ENCODE measurements at places on chromosomes 3 and 15.
A peak's percentile ranks its signal among the peaks of the same experiment; 100 is the strongest.

DNA sequence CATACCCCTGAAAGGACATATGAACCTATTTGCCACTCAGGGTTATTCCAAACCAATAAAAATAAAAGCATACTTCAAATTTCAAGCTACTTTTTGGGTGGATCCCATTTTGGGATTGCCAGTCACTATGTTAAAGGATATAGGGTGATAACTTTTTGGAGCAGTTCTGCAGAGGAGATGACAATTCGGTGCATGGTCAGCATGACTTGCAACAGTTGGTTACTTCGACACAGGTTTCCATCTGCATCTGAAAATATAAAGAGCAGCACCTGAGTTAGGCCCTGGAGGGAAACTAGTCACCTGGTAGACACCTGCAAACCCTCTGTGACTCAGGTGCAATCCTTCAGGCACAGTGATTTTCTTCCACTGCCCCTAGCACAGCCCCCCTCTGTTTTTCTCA is 38.5 kb downstream of the RASGRP1 start:
- DNase-seq = no peak

DNA sequence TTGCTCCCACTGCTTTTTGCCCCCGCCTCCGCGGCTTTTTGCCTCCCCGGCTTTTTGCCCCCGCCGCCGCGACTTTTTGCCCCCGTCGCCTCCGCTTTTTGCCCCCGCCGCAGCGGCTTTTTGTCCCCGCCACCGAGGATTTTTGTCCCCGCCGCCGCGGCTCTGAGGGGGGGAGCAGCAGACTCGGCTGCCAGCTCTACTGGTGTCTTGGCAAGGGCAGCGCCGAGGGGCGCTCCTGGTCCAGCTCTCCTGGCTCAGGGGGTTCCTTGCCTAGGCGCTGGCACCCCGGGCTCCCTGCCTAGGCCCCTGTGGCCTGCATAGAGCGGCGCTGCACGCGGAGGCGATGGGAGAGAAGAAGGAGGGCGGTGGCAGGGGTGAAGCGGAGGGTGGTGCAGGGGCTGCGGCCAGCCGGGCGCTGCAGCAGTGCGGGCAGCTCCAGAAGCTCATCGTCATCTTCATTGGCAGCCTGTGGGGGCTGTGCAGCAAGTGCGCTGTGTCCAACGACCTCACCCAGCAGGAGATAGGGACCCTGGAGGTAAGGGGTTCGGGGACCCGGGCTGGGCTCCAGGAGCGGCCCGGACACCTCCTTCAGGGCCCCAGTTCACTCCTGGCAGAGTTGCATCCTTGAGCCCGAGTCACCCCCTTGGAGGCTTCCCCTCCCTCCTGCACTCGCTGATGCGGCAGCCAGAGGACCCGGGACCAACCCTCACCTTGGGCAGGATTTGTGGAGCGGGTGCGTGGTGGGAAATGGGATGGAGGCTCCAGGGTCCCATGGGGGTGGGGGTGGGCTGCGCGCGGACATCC is 642.4 kb downstream of the GOLGA6L6 start:
- no peak for DNase-seq

DNA sequence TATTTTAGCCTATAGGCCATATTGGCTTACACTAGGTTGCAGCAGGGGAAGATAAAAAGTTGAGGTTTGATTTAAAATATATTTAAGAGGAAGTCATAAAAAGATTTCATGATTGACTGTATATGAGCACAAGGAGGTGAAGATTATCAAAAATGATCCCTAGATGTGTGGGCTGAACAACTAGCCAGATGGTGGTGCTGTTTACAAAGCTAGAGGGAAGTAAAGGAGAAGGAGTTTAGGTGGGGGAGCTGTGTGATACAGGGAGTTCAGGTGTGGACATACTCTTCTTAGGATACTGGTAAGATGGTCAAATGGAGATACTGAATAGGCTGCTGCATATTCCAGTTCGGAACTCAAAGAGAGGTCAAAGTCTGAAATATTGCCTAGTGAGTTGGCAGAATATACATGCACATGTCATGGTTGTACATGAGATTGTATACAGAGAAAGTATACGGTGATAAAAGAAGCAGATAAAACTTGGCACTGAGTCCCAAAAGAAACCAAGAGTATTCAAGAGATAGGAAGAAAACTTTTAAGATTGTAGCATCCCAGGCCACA is 727.8 kb downstream of the NLGN1 start:
- no peak for DNase-seq

DNA sequence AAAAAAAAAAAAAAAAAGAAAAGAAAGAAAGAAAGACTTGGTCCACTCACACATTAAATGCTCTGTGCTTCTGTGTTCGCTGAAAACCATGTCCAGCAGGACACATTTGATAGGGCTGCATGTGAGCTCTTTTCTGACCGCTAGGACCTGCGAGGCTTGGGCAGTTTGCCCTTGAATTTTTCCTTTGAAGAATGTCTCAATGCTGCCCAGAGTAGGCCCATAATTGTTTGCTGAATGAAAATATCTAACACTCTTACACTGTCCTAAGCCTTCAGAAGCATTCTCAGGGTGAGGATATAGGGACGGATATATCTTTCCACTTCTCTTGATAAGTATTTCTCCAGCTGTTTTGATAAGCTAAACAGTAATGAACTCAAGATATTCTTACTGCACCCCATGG is 6.0 kb downstream of the KIF9 start:
- DNase-seq = no peak

GRCh38 chr15:39578851-39579486 is 1.9 kb upstream of the THBS1 start:
- no peak for DNase-seq

DNA sequence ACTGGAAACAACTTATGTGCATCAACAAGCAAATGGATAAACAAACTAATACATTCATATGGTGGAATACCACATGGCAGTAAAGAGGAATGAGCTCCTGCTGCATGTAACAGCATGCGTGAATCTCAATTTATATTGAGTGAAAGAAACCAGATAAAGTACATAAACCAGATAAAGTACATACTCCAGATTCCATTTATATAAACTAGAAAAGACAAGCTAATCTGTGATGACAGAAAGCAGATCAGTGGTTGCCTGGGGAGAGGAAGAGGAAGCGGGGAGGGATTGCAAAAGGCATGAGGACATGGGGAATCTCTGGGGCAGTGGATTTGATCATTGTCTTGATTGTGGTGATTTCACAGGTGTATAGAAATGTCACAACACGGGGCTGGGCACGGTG is 34.2 kb downstream of the LIMD1 start:
- DNase-seq = no peak

GRCh38 chr3:113677737-113678136 is 18.7 kb downstream of the USF3 start:
- DNase-seq = no peak

DNA sequence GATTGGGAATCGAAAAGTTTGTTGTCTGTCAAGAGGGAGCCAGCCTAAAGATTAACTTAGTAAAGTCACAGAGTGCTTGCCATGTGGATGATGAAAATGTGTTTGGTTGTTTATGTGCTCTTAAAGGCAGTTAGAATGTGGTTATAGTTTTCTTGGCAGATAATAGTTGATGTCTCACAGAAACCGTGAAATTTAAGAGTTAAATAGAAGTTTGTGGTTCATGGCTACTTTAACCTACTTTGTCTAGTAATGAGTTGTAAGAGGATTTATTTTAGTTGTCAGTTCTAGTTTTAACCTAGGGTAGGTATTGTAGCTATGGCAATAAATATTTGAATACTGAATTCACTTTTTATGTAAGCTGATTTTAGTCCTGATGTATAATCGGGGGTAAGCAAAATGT is 36.4 kb upstream of the EIF3J start:
- no peak for DNase-seq

GRCh38 chr3:42025370-42026138 is 63.7 kb upstream of the ULK4 start:
- no peak for DNase-seq

GRCh38 chr3:98968824-98969223 is 67.3 kb upstream of the DCBLD2 start:
- DNase-seq = no peak

DNA sequence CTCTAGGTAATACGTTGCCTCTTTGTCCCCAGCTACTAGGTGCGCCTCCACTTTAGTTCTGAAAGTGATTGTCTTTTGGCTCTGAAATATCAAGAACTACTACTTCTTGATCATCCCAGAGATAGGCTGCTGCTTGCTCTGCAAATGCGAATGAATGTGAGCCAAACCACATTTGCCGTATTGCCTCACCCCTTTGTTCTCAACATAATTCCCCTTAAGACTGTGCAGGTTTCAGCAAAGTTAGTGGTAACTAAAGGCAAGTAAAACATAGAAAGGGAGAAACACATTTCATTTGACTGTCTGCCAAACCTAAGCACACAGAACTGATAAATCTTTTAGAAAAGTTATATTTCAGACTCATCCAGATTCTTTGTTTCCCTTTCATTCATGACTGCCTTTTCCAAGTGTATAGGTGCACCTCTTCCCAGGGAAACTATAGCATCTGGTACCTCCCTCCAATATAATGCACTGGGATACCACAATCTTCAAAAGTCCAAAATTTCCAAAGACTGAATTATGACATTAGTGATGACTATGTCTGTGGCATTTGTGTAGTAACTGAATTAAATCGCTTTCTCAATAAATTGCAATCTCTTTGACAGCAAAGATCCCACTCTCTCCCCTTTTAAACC is 720.6 kb upstream of the CBLB start:
- no peak for DNase-seq

GRCh38 chr3:1611824-1612223 is 486.8 kb upstream of the CNTN4 start:
- no peak for DNase-seq

DNA sequence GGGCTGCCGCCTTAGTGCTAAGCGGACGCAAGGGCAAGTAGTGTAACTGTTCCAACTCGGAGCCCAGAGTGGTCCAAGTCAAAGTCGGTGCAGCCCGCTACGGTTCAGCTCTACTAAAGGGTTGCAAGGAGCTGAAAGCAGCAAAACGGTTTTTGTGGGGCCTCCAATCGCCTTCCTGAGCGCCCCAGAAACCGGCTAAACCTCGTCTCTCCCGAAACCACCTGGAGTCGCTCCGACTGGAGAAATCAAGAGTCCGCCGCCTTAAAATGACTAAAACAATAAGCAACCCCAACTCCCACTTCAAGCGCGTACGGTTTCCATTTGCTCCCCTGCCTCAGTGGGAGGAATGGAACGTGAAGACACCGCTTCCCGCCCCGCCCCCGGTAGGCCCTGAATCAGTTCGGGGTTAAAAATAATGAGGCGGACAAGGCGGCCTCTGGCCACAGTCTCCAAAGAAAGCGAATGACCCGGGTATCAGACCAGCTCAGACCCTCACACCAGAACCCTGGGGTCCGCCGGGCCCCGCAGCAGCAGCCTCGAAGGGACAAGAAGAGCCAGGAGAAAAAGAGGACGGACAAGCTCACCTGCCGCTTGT is 401 bp downstream of the SEC11A start:
- no peak for DNase-seq

DNA sequence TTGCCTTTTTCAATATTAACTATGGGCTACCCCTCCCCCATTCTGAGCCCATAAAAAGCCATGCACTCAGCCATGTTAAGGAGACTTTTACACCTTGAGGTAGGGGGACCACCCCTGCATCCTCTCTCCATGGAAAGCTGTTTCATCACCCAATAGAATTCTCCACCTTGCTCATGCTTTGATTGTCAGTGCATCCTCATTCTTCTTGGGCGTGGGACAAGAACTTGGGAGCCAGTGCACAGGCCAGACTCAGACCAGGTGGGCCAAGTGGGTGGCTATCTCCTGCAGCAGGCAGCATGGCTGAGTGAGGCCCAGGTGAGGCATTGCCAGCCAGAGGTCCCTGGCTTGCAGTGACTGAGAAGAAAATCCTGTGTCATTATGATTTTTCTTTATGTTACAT is 357.4 kb upstream of the CDIN1 start:
- no peak for DNase-seq

- DNase-seq = peak; percentile 27
Measured at GRCh38 chr3:187743195-187744141, 1.8 kb downstream of the BCL6 start.

GRCh38 chr3:16239780-16240179 is 25.0 kb downstream of the DPH3 start:
- DNase-seq = no peak

DNA sequence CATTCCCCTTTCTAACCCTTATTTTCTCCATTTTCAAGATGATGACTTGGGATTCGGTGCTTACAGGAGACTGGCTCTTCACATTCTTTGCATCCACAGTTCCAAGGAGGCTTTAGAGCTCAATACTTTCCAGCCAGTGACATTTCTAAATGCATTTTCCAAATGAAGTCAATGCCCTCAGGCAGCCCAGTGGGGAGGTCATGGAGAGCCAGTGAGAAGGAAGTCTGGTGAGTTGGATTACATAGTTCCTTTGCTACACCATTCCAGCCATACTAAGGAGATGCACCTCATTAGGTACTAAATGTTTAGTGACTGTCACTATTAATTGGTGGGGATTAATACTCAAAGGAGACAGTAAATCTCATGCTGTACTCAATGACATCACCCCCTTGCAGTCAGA is 248.1 kb downstream of the LRRN1 start:
- DNase-seq = no peak

DNA sequence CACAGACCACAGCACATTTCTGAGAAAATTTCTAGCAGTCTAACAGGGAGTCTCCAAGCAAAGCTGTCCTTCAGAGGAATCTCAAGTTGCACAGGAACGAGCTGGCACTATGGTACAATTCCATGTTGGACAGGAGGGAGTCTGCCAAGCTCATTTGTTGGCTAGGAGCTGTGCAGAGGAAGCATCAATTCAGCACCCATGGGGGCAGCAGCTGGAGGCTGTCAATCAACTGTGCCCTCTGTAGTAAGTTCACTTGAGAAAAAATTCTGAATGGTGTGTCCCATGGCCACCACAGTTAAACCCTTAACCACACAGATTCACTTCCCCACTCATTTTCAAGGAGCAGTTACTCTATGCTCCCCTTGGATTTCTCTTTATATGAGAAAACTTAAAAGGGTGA is 298.5 kb upstream of the PPP2R3A start:
- no peak for DNase-seq

DNA sequence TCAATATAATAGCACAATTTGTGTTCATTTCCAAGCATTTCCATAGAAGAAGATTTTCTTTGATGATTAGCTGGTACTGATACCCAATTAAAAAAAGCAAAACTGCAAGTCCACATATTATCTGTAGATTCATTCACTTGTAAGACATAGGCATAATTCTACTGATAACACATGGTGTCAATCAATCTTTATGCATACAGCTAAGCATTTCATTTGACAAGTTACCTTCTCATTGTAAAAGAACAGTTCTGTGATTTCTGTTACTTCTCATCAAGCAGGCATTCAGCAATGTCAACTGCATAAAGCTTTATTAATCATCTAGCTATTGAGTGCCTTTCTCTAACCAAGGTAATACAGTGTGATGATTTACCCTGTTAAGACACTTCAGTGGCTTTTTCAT is 672.0 kb downstream of the PLOD2 start:
- no peak for DNase-seq

DNA sequence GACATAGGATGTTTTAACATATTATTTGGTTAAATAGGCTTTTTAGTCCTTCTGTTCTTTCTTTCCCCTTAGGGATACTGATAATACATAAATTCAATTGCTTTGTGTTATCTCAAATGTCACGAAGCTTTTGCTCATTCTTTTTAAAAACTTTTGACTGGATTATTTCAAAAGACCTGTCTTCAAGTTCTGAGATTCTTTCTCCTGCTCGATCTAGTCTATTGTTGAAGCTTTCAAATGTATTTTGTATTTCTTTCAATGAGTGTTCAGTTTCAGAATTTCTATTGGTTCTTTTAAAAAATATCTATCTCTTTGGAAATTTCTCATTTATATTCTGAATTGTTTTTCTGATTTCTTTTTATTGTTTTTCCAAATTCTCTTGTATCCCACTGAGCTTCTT is 16.9 kb downstream of the IL20RB start:
- DNase-seq = no peak

Measured in T-helper 17 cell (primary cell).